ENCODE measurements at places on chromosomes 6 and 20.

DNA sequence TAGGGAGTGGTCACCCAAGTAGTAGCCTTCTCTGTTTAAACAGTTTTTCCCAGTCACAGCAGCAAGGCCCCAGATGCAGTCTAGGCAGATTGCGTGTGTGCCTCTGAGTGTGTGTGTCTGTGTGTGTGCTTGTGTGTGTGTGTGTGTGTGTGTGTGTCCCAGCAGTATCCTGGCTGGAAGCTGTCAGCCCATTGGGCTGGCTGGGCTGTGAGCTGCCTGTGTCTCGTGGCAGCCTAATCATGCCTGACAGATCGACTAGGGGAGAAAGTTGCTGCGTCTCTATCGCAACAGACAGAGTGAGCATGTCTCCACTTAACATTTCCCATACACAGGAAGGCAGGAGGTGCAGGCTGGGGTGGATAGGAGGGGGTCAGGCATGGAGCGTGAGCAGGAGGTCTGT lies 42.9 kb upstream of the LRFN2 start:
- DNase-seq, result no peak

- DNase-seq, result peak; percentile 25
Measured at GRCh38 chr6:166910601-166911000, 45.7 kb downstream of the RNASET2 start.

DNA sequence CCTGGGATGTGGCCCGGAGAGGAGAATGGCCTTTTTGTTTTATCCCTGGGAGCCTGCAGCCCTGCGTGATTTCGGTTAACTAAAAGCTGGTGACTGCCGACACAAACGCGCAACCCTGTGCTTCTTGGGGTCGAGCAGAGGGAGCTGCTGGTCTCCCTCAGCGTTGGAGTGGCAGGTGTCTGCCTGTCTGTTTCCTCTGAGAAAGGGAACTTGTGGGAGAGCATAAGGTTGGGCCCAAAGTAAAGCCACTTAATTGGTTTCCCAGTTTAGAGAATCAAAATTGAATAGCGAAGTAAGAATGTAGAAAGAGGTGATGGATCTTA lies 500 bp downstream of the LTV1 start:
- DNase-seq, result no peak

DNA sequence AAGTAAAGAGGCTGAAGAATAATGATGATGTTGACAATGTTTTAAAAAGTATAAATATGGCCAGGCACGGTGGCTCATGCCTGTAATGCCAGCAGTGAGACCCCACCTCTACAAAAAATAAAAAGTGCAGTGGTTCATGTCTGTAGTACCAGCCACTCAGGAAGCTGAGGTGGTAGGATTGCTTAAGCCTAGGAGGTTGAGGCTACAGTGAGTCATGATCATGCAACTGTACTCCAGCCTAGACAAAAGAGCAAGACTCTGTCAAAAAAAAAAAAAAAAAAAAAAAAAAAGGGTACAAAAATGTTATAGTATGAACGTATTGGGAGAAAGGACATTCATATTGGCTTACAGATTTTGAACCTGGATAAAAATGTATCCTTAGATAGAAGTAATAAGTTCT lies 543.1 kb upstream of the IRAK1BP1 start:
- no peak for DNase-seq

- peak; percentile 92 for DNase-seq
Measured at GRCh38 chr6:42547407-42548329, 16.2 kb upstream of the UBR2 start.

All from stimulated activated CD4-positive, alpha-beta T cell treated with anti-CD3 and anti-CD28 coated beads, Interleukin-2, amount 100 ng/mL, for 24 hours (primary cell).